Omental fat pad (tissue), 4 donors: ENCODE measurements at places on chromosomes 1 and 21. TPM values are rescaled to one million over a fixed set of nuclear protein-coding genes. Genes with fewer than 3 reads are reported as not detected.

DNA sequence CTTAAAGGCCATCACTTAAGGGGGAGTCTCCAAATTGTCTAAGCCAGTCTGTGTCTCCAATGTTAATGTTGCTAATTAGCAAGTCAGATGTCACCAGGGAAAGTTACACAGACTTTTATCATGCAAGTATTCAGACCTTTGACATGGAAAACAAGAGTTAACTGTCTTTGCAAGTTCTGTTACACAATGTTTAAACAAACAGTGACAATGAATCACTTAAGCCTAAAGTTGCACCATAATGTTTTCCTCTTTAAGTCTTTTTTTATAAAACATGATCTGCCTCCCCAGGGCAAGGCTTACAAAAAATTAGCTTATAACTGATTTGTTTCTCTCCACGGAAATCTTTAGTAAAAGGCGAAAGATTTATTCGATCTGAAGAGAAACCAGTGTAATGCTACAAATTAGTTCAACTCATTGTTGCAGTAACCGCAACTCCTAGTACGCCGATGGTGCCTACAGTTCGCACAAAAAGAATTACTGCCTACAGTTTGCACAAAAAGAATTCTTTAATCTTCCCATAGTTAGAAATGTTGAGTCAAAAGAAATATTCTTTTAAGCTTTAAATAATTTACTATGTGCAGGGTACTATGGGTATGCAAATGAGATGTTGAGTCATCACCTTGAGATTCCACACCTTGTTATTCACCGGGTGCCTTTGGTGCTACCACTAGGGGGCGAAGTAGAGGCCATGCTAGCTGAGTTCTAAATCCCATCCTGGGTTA lies 45.3 kb downstream of the HHAT start:
- DNase-seq: no peak

GRCh38 chr1:225653463-225654276 lies 747 bp upstream of the ENAH start:
- DNase-seq: peak; percentile 62

- no peak for DNase-seq
Measured at GRCh38 chr1:203306089-203306964, 1.0 kb downstream of the BTG2 start.

Gene BMP8A
- 2.0 TPM for total RNA-seq

- no peak for DNase-seq
Measured at GRCh38 chr1:195933835-195934234, 674.4 kb downstream of the KCNT2 start.

GRCh38 chr1:65425697-65426096 lies 5.2 kb downstream of the LEPR start:
- DNase-seq: no peak

- DNase-seq: no peak
Measured at GRCh38 chr1:28956038-28956464, 41.7 kb downstream of the EPB41 start.

Gene LCE1E
- total RNA-seq: not detected

Gene MEGF6
- 19.7 TPM for total RNA-seq

Gene PGBD5
- 1.4 TPM for total RNA-seq

- no peak for DNase-seq
Measured at GRCh38 chr21:41170859-41171609, 3.1 kb downstream of the BACE2 start.

GRCh38 chr1:69305621-69306020 lies 262.1 kb upstream of the LRRC7 start:
- no peak for DNase-seq

DNA sequence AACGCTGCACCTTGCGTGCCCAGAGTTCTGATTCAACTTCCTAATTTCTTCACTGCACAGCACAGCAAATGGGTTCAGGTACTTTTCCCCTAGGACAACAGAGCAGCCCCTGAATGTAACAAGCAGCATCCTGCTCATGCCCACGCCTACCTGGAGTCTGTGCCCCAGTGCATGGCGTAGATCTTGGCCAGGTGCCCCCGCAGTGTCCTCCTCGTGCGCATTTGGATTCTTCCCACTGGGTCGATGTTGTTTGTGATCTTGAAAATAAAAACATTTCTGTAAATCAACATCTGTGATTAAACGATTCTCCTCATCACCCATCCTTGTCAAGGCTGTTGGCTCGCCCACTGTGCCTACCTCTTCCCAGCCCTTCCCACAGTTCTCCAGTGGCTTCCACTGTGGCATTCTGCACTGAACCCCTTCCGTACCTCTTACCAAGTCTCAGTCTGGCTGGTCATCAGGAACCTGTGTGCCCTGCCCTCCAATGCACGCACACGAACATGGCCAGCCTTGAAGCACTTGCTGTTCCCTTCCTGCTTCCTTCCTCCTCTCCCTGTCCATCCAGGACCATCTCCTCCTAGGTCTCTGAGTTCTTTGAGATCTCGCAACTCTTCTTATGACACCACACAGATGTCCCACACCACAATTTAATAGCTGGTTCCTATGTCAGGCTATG lies 37.5 kb upstream of the NADK start:
- DNase-seq: no peak

Gene OR6K2
- total RNA-seq: not detected
